Natural killer cell treated with Interleukin-12 subunit alpha and Interleukin-12 subunit beta and Interleukin-15 and Interleukin-18, amount 100 ng/mL, for 72 hours (primary cell): ENCODE measurements at places on chromosomes 1 and 21. TPM values are rescaled to one million over a fixed set of nuclear protein-coding genes. Genes with fewer than 3 reads are reported as not detected.
A peak's percentile ranks its signal among the peaks of the same experiment; 100 is the strongest.

DNA sequence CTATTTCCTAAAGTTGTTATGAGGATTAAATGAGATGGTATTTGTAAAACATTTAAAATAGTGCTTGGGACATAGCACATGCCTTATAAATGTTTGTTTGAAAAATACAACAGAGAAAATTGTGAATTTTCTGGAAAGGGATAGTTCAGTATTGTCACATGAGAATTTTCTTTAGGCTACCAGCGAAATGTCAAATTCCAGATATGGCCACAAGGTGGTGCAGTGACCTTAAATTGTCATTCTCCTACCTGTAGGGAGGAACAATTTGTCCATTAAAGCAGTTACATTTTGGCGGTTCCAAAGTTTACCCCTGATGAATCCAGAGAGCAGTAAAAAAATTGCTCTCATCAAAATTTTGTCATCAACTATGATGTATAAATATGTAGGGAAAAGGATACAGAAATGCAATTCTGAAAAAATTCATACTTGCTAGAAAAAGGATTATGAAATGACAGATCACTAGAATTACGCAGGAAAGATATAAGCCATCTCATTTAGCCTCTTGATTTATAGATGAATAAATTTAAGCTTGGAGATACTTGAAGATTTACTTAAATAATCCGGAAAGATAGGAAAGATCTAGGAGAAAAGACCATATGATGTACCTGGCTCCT lies 50.2 kb upstream of the TSHB start:
- H3K27ac ChIP-seq = no peak overlapping the region
- peaks cover 12% of the 10 kb centered on the region for H3K27me3 ChIP-seq
- H3K4me3 ChIP-seq = no peak overlapping the region
- peaks cover 18% of the 10 kb centered on the region for H3K36me3 ChIP-seq

DNA sequence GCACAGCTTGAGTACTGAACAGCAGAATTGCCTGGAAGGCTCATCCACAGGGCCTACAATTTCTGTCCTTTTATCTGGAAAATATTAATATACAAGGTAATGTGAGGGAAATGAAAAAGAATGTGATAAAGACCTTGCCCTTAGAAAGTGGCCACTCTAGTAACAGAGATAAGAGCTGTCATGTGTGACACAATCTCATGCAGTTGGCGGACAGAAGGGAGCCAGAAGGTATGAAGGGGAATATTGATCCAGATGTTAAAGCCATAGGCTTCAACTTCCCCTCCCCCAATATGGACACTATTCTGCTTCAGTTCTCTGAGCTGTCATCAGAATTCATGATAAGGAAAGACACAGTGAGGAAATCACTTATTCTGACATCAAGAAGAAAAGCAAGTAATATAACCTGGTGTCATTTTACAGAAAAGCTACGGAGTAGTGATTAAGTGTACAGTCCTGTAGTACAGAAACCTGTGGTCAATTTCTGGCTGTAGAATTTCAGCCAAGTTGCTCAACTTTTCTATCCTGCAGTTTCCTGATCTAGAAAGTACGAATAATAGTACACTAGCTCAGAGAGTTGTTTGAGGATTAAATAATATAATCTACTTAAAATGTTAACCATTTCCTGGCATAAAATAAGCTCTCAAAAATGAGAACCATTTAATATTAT lies 572.1 kb downstream of the DPYD start:
- H3K27ac ChIP-seq = no peak overlapping the region
- H3K36me3 ChIP-seq = no peaks in the 10 kb centered on the region
- H3K4me1 ChIP-seq = peaks cover 3% of the 10 kb centered on the region
- no peak for DNase-seq

The TTC22 gene
- 1.5 TPM for total RNA-seq

DNA sequence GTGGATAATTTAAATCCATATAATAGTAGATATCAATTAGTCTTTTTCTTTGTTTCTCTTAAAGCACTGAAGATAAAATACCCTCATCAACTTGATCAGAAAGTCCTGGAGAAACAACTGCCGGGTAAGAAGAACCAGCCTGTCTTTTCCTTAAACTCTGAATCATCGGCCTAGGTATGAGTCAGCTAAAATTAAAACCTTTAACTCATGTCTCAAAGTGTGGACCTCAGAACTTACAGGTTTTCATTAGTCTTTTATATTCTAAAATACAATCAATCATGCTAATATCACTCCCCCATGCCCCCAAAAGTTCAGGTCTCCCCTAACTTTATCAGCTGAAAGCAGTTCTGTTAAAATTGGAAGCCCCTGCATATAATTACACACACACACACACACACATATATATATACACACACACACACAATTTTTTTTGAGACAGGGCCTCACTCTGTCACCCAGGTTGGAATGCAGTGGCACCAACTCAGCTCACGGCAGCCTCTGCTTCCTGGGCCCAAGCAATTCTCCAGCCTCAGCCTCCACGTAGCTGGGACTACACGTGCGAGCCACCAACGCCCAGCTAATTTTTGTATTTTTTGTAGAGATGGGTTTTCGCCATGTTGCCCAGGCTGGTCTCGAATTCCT lies 61.3 kb downstream of the B3GALNT2 start:
- DNase-seq = no peak
- H3K27ac ChIP-seq = peak overlapping the region; percentile 37
- H3K4me1 ChIP-seq = no peaks in the 10 kb centered on the region
